ENCODE measurements at places on chromosomes 4 and X.

DNA sequence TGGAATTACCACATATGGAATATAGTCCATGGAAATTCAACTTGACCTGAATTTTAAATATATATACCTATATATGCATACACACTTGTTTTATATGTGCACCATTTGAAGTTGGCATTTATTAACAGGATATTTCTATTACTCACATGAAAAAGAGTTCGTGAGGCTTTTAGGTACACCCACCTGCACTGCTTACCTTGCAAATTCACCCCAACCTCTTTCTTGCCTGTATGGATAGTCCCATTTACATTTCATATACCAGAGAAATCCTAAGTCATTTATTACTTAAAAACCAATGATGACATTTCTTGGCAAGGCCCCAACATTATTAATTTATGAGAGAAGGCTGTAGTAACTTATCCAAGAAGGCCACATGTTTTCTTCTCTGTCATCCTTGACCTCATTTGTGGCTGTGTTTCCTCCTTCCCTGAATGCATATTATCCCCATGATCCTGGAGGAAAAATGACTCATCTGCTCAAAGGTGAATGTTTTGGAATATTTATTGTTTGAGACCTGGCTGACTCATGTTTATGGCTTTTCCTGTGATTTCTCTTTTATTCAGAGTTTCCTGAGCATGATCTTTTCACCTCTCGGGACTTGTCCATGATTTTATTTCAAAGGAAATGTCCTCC, 62.2 kb upstream of the FAM241A start:
- DNase-seq = no peak

DNA sequence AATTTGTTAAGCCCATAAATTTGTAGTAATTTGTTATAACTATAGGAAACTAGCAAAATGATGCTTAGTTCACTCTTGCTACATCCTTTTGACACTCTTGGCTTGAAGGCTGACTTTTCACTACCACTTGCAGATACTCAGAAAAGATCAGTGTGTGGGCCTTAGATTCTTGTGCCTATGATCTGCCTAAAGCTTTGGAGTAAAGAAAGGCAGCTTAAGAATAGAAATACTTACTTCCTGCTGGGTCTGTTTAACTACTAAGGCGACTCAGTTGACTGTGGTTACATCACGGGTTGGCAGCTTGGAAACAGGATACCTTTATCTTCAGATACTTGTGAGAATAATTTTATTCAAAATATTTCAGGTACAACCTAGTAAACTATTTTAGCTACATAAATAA, 201.4 kb upstream of the FMR1 start:
- DNase-seq = no peak

DNA sequence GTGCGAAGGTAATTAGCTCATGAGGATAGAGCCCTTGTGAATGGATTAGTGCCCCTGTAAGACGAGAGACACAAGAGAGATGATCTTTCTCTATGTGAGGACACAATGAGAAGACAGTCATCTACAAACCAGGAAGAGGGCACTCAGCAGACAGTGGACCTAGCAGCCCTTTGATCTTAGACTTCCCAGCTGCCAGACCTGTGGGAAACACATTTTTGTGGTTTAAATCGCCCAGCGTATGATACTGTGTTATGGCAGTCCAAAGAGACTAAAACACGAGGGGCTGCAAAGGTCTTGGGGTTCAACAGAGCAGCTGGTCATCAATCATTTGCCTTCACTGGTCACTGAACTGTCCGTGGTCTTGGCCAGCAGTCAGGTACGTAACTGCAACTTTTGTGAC, 9.2 kb upstream of the SYNPO2 start:
- DNase-seq = no peak

DNA sequence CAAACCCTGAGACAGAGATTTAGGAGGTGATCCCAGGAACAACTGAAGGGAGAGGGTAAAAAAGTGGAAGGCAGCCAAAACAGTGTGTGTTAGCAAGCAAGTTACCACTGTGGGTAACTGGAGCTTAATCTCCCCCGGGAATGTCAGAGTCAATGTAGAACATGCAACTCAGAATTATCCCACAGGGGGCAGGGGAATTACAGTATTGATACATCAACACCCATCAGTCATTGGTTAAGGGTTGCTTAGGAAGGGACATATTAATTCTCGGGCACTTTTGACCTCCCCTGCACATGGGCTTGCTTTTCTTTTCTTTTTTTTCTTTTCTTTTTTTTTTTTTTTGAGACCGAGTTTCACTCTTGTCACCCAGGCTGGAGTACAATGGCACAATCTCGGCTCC, 29.3 kb downstream of the CXorf58 start:
- no peak for DNase-seq

GRCh38 chrX:16985286-16985685, 38.8 kb downstream of the REPS2 start:
- DNase-seq = no peak

GRCh38 chr4:104693601-104694201, 199.0 kb upstream of the CXXC4 start:
- DNase-seq = no peak

DNA sequence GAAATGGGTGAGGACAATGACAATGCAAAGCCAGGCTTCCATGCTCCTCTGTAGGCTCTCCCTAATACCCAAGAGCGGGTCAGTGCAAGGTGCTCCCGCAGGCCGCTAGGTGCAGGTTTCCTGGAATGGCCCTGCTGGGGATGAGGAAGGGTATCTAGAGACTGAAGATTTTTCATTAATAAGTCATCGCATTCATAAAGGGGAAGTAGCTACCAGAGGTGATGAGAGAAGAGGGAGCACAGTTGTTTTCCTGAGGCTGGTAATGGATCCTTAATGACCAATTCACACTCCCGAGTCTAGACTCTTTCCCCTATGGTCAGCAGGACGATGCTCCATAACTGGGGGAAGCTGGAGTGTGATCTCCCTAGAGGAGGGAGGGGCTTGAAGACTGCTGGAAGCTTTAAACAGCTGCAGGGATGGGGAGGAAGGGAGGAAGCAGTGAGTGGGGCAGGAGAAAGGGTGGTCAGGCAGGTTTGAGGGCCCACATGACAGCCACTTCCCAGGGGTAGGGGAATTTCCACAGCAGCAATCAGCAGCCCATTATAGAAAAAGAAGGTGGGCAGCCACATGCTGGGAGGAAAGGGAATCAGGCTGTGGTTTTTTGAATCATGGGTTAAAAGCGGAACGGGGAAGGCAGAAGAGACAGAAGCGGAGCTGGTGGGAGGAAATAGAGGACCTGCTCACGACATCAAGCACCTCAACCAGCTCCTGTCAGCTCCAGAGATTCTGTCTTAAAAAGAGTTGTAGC, 10.2 kb upstream of the ATP6AP2 start:
- no peak for DNase-seq

- no peak for DNase-seq
Observed at GRCh38 chr4:25938787-25939186, 24.8 kb downstream of the SMIM20 start.
